ENCODE measurements at places on chromosomes 3 and 15.

GRCh38 chr3:39271363-39271914 is 8.4 kb downstream of the CX3CR1 start:
- no peaks in the 10 kb centered on the region for H3K4me1 ChIP-seq
- DNase-seq: peak; percentile 32
- H3K27ac ChIP-seq: no peak overlapping the region
- no peaks in the 10 kb centered on the region for H3K36me3 ChIP-seq
- no peaks in the 10 kb centered on the region for H3K27me3 ChIP-seq

DNA sequence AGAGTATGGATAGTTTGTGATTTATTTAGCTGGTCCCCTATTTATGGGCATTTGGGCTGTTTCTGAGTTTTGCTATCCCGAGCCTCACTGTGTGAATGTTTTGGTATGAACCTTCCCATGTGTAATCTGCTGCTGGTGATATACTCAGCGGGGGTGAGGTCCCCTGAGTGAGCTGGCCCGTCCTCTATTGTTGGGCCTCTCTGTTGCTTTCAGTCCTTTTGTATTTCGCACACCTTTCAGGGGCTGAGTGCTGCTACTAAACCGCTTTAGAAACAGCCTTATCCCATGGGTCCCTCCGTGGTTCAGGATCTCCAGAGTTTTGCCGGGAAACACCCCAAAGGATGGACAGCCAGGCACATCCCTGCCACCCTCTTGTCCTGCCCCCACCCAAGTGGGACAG is 94.5 kb downstream of the WNT7A start:
- H3K27ac ChIP-seq: no peak overlapping the region
- no peaks in the 10 kb centered on the region for H3K27me3 ChIP-seq
- no peaks in the 10 kb centered on the region for H3K36me3 ChIP-seq
- no peak for DNase-seq

DNA sequence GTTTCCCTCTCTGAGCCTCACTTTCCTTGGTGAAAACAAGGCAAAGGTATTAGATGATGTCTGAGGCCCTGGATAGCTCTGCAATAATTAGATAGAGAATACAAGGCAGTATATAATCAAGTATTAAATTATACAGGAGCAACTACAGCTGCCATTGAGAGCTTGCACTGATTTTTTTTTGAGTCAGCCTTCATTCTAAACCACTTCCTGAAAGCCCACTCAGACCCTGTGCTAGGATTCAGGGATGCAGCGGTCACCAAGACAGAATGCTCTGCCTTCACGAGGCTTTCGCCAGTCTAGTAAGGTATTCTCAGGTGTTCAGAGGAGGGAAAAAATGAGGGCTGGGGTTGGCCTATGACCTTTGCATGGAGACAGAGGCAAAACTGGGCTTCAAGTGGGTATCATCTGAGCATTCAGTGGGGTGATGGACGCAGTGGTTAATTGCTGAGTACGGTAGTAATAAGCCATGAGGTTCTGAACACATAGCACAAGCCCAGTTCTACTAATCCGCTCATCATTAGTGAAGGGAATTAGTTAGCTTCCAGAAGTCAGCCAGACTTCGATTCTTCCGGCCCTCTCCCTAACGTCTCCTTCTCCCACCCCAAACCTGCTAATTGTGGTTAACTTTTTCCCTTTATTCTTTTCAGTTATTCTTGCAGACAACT is 3.6 kb downstream of the VGLL4 start:
- peak overlapping the region; percentile 68 for H3K4me3 ChIP-seq
- no peaks in the 10 kb centered on the region for H3K36me3 ChIP-seq
- H3K27ac ChIP-seq: peak overlapping the region; percentile 87
- H3K27me3 ChIP-seq: no peaks in the 10 kb centered on the region
- no peak for DNase-seq
- peaks cover 70% of the 10 kb centered on the region for H3K4me1 ChIP-seq

DNA sequence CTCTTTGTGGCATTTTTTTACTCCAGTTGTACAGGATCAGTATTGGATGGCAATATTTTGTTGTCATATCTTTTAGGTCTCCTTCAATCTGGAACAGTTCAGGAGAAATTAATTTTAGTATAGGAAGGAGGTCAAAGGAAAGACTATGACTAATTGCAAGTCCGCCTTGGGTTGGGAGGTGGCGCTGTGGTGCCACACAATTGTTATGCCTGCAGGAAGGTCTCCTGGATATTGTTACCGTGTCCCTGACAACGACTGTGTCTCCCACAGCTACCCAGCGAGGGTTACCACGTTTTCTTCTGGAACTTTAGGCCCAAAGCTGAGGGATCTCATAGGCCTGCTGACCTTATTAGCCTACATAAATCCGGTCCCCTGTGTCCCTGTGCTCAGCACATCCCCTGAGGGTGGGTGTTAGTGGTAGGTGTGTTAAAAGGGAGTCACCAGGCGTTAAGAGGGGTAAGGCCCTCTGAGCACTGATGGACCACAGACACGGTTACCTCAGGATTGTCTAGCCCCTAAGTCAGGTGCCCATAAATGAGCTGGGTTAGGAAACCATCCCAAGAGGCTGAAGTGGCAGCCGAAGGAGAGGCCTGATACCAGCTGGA is 31.5 kb downstream of the KCNAB1 start:
- DNase-seq: no peak
- no peaks in the 10 kb centered on the region for H3K27me3 ChIP-seq
- no peaks in the 10 kb centered on the region for H3K36me3 ChIP-seq
- H3K27ac ChIP-seq: no peak overlapping the region

DNA sequence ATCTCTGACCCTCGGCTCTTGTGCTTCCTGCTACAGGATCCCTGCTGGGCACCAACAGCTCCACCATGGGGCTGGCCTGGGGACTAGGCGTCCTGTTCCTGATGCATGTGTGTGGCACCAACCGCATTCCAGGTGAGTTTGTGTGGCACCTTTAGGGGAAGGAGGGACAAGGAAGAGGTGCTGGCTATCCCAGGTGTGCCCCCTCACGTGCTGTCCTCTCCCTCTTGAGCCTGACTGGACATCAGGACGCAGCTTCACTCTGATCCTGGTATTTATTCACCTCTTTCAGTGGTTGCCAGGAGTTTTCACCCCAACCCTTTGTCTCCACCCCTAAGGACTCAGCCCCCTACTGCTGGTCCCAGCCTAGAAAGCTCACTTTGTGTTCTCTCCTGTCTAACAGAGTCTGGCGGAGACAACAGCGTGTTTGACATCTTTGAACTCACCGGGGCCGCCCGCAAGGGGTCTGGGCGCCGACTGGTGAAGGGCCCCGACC is 960 bp downstream of the THBS1 start:
- peaks cover 69% of the 10 kb centered on the region for H3K4me1 ChIP-seq
- no peaks in the 10 kb centered on the region for H3K27me3 ChIP-seq
- no peaks in the 10 kb centered on the region for H3K36me3 ChIP-seq
- DNase-seq: no peak
